ENCODE measurements at places on chromosomes 1 and 21. TPM values are rescaled to one million over a fixed set of nuclear protein-coding genes. Genes with fewer than 3 reads are reported as not detected.

DNA sequence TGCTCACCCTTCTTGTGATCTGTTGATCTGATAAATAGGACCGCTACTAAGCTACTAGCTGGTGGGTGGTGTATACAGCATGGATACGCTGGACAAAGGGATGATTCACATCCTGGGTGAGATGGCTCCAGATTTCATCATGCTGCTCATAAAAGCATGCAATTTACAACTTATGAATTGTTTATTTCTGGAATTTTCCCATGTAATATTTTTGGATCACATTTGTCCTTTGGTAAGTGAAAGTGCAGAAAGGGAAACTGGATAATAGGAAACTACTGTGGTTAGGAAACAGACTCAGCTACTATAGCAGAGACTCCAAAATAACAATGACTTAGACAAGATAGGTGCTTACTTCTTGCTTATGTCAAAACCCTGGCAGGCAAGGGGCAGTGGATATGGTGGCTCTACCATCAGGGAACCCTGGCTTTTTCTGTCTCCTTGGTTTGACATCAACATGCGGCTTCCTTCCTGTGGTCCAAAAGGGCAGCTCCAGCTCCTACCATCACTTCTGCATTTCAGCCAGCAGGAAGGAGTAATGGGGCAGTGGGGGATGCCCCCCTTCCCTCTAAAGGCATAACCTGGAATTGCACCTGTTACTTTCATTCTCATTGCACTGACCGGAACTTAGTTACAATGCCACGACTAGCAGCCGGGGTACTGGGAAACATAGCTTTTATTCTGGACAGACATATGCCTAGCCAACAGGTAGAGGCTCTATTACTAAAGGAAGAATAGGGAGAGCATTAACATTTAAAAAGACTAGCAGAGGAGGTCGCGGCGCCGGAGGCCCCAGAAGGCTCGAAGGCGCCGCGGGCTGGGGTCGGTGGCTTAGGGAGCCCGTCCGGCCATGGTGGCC is 13.8 kb upstream of the AK2 start:
- no peak for DNase-seq

DNA sequence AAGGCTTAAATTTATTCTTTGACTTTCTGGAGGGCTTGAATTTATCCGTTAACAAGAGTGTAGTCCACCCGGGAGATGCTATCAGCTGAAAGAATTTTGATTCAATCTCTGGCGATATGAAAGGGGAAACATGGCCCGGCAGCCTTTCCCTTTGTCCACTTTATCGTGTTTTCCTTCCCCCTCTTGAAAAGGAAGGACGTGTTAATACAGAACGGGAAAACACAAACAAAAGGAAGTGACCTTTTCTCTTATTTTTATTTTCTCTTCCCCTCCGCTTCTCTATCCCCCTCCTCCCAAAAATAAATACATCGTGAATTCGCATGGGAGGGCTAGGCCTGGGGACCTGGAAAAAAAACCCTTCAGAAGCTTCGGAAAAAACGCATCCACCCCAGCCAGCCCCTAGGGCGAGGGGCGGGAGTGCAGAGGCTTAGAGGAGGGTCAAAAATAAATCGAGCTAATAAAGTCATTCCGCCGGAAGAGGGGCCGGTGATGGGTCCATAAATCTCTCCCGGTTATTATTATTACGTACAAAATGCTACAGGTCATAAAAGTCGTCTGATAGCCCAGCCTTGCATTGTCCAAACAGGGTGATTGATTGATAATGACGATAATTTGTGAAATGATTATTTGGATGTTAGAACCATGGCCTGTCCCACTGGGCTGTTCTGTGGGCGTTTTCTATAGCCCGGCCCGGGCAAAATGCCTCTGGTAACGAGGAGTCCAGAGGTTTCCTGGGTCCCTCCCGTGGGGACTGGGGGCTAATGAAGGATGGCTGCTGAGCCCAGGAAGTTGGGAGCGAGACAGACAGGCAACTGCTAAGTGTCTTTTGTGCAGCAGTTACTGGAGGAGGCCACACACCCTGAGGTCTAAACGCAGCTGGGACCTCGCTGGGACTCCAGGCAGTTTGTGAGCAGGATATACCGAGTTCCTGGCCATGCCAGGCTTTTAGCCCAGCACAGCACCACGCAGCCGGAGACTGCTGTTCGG is 179.4 kb downstream of the PRDM16 start:
- DNase-seq, result no peak

GRCh38 chr1:12438349-12438924 is 179.6 kb downstream of the DHRS3 start:
- DNase-seq, result no peak

GRCh38 chr21:25459365-25459764 is 147.9 kb downstream of the MRPL39 start:
- no peak for DNase-seq

GRCh38 chr21:44347911-44348451 is 5.4 kb upstream of the TRPM2 start:
- DNase-seq, result no peak

DNA sequence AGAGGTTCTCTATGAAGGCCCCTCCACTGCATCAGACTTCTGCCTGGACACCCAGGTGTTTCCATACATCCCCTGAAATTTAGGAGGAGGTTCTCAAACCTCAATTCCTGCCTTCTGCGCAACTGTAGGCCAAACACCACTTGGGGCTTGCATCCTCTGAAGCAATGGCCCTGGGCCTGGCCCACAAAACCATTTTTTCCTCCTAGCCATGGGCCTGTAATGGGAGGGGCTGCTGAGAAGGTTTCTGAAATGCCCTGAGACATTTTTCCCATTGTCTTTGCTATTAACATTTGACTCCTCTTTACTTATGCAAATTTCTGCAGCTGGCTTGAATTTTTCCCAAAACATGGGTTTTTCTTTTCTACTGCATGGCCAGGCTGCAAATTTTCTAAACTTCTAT is 37.9 kb upstream of the PTPRC start:
- no peak for DNase-seq

OR2G6 gene
- not detected for total RNA-seq

MYOG gene
- 0.16 TPM for total RNA-seq
